Activated T-helper 17 cell treated with anti-CD3 and anti-CD28 coated beads, Interleukin-2, amount 50 U/mL, for 72 hours (primary cell): ENCODE measurements at places on chromosomes 3 and 15. TPM values are rescaled to one million over a fixed set of nuclear protein-coding genes. Genes with fewer than 3 reads are reported as not detected.

The ACTRT3 gene
- total RNA-seq, result 2.0 TPM

The TUSC7 gene
- total RNA-seq, result not detected

DNA sequence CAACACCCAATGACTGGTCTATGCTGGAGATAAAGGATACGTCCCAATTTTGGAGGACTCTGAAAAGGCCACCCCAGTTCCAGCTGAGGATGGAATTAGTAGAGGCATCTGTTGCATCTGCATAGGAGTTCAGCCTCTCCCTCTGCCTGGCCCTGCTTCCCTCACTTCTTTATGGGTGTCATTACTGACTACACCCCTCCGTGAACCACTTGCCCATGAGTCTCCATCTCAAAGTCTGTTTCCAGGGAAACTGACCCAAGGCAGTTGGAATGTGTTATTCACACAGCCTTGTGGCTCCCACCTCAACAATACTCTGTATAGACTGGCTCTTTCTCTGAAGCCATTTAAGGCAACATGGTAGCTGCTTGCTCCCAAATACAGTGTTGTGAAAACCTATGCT lies 21.4 kb upstream of the PCOLCE2 start:
- no peak for ATAC-seq

DNA sequence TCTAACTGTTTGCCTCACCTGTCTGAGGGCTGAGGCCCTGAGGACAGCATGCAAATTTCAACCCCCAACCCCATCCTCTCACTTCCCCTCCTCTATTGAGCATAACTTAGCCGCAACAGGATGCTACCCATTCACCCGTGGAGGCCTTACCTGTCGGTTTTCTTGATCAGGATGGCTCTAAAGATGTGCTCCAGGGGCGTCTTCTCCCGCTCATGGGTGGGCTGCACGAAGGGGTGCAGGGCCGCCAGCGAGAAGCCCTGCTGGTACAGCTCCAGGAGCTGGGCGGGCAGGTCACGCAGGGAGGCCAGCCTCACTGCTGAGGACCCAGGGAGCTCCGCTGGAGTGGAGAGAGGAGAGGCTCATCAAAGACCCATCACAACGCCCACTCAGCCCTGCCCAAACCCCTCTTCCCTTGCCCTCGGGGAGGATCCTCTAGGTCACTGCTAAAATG lies 79.8 kb downstream of the RFTN1 start:
- no peak for ATAC-seq
